Kidney capillary endothelial cell (primary cell): ENCODE measurements at places on chromosomes 7 and 10.

- DNase-seq: no peak
Measured at GRCh38 chr10:77383861-77384553, 253.6 kb downstream of the KCNMA1 start.

- no peak for DNase-seq
Measured at GRCh38 chr7:144388950-144389349, 14.5 kb downstream of the NOBOX start.

GRCh38 chr10:129525401-129525801, 58.4 kb downstream of the MGMT start:
- DNase-seq: no peak

DNA sequence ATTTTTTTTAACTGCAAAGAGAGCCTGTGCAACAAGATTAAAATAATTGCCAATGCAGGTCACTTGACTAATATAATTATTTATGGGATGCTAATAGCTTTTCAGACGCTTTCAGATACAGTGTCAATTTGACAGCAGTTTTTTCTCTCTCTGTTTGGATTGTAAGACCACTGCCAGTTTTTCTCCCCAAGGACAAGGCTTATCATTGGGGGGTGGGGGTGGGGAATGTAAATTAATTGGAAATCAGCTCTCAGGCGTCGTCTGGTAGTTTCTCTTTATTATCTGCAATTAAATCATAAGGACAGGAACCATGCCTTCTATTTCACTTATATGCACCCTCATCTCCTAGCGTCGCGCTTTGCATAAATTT, 559 bp upstream of the LRGUK start:
- no peak for DNase-seq

GRCh38 chr10:7635408-7636125, 31.2 kb downstream of the ITIH5 start:
- no peak for DNase-seq

DNA sequence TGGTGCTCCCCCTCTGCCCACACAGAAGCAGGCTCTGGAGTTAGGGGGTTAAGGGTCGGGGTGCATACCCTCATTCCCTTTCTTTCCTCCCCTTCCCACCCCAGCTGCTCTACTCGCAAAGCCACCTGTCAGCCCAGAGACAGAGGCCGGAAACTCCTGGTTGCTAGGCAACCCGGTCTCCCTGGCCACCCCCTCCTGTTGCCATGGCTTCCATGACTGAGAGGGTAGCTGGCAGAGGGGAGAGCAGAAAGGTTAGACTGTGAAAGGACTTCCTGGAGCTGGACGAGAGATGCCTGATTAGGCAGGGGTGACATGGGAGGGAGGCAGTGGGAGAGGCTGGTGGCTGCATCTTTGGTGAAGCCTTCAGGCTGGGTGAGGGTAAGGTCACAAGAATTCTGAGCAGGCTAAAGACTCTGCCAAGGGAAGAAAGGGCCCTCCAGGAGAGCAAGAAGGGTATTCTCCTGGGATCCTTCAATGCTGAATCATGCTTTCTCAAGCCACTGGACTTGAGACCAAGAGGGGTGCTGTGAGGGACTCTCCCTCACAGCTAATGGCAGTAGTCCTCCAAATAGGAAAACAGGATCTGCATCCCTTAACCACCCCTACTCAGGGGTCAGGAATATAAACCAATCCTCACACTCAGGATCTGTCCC, 5.4 kb downstream of the PSD start:
- no peak for DNase-seq

GRCh38 chr7:85890244-85890811, 703.5 kb upstream of the SEMA3D start:
- peak; percentile 43 for DNase-seq

DNA sequence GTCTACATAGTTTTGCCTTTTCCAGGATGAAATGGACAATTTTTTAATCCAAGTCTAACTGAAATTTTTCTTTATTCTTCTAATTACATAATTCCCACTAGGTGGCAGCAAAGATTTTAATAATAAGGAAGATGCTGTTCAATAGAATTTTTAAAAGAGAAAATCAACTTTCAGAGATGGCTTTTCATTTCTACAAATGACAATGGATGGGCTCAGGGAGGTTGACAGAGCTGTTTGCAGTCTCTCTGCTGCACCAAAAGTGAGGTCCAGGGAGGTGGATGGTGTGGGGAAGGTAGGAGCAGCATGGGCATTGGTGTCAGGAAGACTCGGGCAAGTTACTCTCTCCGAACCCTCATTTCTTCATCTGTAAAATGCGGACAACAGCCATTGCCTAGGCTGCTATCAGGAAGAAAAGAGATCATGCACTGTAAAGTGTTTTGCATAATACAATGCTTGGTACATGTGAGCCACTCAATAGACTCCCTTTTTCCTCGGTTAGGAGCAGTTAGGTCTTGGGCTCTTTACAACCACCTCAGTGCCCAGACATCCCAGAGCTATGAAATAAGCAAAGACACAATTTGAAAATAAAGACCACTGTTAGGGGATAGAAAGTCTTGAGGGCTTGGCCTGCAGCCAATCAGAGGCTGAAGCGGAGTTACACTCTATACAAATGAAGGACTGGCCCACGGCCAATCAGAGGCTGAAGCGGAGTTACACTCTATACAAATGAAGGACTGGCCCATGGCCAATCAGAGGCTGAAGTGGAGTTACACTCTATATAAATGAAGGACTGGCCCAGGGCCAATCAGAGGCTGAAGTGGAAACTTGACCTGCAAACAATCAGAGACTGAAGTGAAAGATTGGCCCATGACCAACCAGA, 107.1 kb downstream of the ABLIM1 start:
- DNase-seq: peak; percentile 48

DNA sequence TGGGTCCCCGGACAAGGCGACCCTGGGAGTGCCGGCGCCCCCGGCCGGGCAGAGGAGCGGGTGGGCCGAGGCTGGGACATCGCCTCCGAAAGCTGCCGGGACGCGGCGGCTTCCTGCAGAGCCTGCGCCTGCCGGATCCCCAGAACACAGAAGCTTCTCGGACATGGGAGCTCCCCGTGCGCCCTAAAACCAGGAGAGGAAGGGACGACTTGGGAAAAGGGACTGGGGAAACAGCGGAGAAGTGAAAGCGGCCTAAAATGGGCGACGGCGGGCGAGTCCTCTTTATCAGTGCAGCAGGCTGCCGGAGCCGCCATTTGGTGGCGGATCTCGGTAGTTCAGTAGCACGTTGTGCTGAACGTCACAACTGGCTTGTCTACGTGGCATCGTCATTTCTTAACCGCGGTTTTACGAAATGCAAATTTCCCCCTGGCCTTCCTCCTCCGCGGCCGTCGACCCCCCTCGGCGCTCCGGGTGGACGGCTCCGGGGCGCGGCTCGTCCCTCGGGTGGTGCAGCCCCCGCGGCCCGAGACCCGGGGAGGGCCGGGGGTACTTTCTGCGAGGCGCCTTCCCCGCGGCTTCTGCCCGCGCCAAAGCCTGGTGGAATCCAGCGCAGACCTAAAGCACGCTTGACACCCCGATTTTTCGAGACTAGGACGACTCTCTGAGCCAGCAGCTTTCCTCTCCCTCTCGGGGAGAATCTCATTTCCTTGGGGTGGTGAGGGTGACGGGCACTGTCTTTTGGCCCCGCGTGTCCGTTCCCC, 9.9 kb upstream of the SPAG6 start:
- no peak for DNase-seq
